Esophagus mucosa (tissue), 1 donor: ENCODE measurements at places on chromosomes 3 and 15.

- ATAC-seq, result no peak
Observed at GRCh38 chr3:126063358-126063965, 20.5 kb downstream of the SLC41A3 start.

DNA sequence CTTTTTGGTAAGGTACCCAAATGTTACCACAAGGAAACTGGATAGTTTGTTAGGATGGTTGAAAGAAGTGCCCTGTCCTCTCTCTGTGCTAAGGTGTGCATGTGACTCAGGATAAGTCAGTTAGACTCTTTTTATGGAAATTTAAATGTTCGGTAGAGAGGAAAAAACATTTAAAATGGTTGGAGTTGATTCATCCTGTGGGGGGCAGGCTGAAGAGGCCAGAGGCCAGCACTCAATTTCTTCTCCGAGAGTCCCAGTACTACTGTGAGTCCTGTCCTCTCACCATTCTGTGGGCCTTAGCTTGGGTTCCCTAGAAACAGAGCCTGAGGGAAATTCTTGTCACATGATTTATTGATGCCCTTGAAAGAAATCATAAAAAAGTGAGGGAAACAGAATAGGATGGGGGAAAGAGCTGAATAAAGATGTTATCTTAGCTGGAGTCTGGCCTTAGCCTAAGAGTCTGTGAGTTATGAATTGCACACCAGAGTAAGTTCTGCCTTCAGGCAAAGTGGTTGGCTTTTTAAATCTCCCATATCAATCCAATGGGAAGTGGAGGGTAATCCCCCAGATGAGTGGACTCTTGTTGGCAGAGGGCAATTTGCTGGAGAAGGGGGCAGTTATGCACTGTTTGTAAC, 106.5 kb upstream of the GALNT15 start:
- no peak for ATAC-seq

DNA sequence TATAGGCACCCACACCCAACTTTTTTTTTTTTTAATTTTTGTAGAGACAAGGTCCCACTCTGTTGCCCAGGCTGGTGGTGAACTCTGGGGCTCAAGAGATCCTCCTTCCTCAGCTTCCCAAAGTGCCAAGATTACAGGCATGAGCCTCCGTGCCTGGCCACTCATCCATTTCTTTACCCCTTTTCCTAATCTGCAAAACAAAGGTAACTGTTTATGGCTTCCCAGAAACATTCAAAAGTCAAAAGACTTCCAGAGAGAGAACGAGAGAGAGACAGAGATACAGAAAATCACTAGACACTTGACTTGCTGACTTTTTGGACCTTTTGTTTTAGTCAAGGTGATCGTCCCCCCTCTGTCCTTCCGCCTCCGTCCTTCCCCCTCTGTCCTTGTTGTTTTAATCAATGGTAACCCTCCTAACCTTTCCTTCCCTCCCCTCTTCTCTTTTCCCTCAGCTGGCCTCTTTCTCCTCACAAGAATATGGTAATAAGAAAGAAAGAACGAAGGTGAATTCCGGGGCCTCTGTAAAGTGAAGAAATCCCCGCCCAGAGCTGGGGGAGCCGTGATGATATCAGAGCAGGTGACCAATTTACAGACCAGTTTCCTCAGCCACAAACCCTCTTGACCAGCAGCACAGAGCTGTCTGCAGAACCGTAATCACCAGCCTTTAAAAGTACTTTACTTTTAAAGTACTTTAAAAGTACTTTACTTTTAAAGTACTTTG, 21.9 kb downstream of the KLHL6 start:
- ATAC-seq, result no peak

DNA sequence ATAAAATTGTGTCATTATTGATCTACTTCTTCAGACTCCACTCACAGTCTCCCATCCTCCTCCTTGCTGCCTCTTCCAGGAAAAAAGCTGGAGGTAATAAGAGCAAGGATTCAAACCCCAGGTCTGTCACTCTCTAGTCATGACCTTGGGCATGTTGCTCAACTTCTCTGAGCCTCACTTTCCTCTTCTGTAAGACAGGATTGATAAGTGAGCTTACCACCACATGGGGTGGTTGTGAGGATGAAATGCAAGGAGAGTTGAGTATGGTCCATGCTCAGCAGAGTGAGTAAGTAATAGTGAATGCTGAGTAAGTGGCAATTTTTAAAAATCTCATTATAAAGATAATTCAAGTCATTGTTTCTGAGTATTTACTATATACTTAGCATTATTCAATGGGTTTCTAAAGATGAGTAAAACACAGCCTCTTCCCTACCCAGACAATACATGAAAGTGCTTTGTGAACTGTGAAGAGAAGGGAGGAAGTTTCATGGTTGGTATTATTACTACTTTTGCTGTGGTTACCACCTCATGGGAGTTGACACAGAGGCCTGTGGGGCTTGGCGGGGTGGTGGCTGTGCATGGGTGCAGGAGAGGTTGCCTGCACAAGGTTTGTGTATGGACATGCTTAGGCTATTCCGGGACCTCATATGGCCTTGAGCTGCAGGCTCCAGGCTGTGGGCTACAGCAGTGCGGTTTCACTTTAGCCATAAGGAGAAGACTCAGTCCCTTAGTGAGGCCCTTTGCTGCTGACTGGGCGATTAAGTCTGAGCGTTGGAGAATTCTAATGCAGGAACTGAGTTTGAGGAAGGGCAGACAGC, 30.0 kb downstream of the SLC6A11 start:
- no peak for ATAC-seq

- peak; percentile 52 for ATAC-seq
Observed at GRCh38 chr3:14156201-14156600, 22.2 kb downstream of the XPC start.

GRCh38 chr3:55144015-55144673, 216.3 kb upstream of the LRTM1 start:
- ATAC-seq, result no peak

GRCh38 chr3:194555175-194556062, 68.6 kb upstream of the ATP13A3 start:
- ATAC-seq, result no peak

DNA sequence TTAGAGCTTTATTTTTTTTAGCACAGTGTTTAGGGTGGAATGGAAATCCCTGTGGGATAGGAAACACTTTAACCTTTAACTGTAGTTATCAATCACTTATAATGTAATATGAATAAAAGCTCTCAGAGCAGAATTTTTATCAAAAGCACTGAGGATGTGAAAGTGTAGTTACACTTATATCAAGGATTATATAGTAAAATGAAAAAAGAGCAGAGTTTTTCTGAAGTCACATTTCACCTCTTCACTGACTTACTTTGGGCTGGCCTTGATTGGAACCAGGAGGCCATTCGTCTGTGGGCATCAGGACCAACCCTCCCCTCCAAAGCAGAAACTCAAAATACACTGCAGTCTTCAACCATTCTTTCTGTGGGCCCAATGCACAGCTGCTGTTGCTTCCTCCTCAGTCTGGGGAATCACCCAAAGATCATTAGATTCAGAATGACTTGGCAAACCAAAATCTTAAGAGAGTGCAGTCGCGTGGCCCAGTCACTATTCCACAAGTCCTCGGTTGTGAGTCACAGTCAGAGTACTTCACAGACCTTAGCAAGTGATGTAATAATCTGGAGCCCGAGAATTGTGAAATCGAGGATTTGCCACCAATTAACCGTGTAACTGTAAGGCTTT, 132.6 kb upstream of the COL8A1 start:
- peak; percentile 91 for ATAC-seq

DNA sequence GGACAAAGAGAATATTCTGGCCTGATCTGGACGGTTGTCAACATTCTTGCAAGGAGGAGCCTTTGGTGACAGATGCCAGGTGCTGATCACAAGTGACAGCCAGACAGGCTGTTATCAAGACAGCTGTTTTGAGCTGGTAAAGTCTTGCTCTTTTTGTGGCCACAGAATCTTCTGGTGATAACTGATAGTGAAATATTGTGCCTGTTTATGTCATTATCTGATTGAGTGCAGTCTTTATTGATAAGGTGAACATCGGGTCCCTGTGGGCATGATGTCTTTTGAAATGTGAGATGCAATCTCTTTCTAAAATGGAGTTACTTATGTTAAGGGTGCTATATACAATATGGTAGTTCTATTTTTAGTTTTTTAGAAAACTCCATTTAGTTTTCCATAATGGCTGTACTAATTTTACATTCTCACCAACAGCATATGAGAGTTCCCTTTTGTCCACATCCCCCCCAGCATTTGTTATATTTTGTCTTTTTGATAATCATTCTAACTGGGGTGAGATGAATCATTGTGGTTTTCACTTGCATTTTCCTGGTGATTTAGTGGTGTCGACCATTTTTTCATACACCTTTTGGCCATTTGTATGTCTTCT, 10.7 kb downstream of the CEP63 start:
- no peak for ATAC-seq

- no peak for ATAC-seq
Observed at GRCh38 chr3:125431912-125432790, 57.0 kb upstream of the ZNF148 start.

GRCh38 chr3:132090921-132091320, 56.1 kb upstream of the CPNE4 start:
- no peak for ATAC-seq

DNA sequence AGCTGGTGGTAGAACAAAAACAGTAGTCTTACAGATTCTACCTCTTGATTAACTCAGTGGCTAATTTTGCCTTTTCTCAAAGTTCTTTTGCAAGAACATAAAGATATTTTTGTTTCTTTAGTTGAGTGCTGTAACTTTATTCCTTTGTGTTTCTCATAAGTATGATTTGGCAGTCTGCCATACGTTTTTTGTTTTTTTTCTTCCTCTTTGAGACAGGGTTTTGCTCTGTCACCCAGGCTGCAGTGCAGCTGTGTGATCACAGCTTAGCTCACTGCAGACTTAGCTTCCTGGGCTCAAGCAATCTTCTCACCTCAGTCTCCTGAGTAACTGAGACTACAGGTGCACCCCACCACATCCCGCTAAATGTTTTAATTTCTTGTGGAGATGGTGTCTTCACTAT, 22.4 kb downstream of the B3GNT5 start:
- ATAC-seq, result peak; percentile 55

DNA sequence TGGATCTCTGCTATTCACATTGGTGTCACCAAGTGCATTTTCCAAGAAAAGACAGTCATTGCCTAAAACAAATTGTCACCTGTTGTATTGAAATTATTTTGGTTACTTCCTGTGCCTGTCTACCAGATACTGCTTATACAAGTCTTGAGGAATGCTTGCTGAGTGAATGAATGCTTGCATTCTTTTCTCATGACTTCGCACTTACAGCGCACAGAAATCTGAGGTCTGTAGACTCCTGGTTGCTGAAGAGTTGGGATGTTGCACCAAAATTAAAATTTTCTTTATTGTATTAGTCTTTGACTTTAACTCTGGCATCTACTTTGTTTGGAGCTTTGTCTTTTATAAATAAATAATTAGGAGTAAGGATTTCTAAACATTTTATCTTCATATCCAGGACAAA, 28.4 kb downstream of the SH3GL3 start:
- ATAC-seq, result no peak

DNA sequence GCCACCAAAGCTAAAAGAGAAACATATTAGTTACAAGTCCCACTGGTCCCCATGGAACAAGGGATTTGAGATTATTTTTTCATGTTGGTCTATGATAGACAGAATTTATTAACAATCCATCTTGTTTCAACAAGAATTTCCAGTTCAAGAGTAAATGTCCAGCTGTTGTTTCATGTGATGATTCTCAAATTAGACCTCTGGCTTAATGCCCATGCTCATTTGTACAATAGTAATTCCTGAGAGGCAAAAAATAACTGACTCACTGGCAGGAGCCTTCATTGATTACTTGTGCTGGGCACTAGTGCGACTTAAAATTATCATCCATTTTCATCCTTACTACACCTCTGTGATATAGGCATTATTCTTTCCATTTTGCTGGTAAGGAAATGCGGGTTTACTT, 171.3 kb downstream of the ITPR1 start:
- no peak for ATAC-seq
